Stimulated activated CD4-positive, alpha-beta T cell treated with anti-CD3 and anti-CD28 coated beads, Interleukin-1b, Interleukin-23, amount 100 ng/mL, for 1 hour (primary cell): ENCODE measurements at places on chromosomes 2 and 18.

GRCh38 chr2:60463249-60463648 is 90.2 kb downstream of the BCL11A start:
- DNase-seq, result no peak

- DNase-seq, result no peak
These were observed 696.1 kb downstream of the METTL4 start for GRCh38 chr18:1875219-1875618.

GRCh38 chr2:160208655-160209515 is 8.8 kb upstream of the ITGB6 start:
- DNase-seq, result no peak

DNA sequence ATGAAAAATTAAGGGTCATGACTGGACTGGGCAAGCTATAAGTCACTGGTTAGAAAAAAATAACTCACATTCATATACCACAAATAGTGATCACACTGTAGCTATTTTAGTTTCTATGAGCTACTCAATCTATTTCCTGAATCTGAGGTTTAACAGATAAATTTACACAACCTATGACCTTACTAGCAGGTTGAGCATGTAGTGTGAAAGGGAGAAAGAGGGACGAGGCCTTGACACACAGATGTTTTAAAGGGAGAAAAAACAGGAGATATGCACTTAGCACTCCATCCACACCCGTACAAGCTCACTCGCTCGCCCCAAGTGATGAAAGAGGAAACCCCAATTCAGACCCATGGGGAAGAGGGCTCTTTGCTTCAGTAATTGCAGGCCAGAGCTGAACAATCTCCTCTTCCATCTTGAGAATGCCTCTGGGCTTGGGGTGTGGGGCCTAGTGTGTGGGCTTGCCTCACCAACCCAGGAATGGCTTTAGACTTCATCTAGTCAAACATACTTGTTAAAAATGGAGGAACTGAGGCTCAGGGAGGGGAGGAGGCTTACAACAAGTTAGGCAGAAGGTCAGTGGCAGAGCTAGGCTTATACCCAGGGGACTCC is 10.7 kb downstream of the CYRIA start:
- DNase-seq, result no peak

GRCh38 chr2:108446703-108447102 is 2.3 kb upstream of the GCC2 start:
- no peak for DNase-seq

GRCh38 chr18:59907660-59908059 is 7.9 kb downstream of the PMAIP1 start:
- no peak for DNase-seq

- DNase-seq, result no peak
These were observed 114.6 kb upstream of the CCDC68 start for GRCh38 chr18:55073834-55074233.

- DNase-seq, result no peak
These were observed 98.7 kb downstream of the TWIST2 start for GRCh38 chr2:238946318-238947242.

GRCh38 chr2:57549642-57550102 is 496.9 kb upstream of the VRK2 start:
- DNase-seq, result no peak

DNA sequence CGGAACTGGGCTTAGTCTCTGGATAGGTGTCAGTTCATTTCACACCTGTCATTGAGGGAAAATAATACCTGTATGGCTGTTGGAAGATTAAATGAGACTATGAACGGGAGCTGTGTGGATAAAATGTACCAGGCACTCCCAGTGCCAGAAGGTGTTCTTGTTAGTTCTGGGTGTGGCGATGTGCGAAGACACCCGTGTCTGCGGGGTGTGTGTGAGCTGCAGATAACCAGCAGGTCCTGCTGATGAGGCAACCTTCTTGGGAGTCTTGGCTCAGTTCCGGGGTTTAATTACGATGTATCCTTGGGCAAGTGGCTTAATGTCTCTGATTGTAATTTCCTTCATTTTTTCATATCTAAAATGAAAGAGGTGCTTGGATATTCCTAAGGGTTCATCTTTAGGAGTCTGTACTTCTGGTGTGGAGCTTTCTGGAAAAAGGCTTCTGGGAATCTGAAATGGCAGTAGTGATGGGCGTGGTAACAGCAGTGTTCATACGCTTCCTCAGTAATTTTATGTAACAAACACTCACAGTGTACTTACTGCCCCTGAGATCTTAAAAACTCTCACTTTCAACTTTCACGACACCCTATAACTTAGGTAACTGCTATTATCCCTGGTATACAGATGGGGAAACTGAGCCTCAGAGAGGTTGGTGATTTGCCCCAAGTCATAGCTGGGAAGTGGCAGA is 35.0 kb downstream of the NEDD4L start:
- DNase-seq, result no peak

DNA sequence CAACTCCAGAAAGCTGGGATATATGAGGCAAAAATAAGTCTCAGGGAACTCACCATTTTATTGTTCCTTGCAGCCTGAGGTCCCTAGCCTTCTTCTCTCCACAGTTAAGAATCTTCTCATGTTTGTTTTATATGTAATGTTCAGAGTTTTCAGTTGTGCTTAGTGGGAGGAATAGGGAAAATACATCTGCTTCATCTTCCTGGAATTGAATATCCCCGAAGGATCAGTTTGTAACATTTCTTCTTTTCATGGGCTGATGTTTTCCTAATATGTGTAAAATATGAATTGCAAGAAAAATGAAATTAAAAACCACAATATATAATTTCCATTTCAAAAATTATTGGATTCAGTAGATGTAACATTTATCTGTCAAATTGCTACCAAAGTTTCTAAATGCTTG is 8.0 kb downstream of the GALNT1 start:
- DNase-seq, result no peak

DNA sequence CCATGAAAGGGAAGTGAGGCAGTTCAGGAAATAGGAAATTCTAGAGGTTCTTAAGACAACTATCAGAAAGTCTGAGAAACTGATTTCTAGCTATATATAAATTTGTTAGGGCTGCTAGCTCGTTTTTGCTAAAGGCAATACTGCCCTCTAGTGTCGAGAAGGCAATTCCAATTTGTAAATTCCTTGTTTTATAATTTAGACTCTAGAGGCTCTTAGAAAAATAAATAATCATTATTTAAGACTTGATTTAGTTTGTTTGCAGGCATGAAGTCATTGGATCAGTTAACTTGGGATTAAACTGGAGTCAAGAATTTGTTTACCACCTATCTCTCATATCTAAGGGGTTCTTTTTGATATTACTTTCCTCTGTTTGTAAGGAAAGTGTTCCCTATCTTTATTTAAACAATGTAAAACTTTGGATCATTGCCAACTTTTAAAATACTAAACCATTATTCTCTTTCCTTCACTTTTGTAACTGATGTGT is 66.2 kb downstream of the ACVR2A start:
- DNase-seq, result no peak

GRCh38 chr2:46554397-46554796 is 75.0 kb downstream of the TMEM247 start:
- no peak for DNase-seq

- DNase-seq, result no peak
These were observed 34.8 kb downstream of the METTL4 start for GRCh38 chr18:2536493-2536892.

- no peak for DNase-seq
These were observed 40.3 kb upstream of the YPEL5 start for GRCh38 chr2:30106543-30106942.

- no peak for DNase-seq
These were observed 31.3 kb downstream of the ABI2 start for GRCh38 chr2:203359450-203359849.

DNA sequence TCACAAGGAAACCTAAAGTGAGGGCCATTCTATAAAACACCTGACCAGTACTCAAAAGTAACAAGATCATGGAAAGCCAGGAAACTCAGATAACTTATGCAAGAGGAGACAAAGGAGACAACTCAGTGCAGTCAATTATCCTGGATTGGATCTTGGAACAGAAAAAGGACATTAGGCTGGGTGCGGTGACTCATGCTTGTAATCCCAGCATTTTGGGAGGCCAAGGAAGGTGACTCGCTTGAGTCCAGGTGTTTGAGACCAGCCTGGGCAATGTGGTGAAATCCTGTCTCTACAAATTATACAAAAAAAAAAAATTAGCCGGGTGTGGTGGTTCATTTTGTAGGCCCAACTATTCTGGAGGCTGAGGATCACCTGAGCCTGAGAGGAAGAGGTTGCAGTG is 424.5 kb upstream of the SPRED2 start:
- no peak for DNase-seq

DNA sequence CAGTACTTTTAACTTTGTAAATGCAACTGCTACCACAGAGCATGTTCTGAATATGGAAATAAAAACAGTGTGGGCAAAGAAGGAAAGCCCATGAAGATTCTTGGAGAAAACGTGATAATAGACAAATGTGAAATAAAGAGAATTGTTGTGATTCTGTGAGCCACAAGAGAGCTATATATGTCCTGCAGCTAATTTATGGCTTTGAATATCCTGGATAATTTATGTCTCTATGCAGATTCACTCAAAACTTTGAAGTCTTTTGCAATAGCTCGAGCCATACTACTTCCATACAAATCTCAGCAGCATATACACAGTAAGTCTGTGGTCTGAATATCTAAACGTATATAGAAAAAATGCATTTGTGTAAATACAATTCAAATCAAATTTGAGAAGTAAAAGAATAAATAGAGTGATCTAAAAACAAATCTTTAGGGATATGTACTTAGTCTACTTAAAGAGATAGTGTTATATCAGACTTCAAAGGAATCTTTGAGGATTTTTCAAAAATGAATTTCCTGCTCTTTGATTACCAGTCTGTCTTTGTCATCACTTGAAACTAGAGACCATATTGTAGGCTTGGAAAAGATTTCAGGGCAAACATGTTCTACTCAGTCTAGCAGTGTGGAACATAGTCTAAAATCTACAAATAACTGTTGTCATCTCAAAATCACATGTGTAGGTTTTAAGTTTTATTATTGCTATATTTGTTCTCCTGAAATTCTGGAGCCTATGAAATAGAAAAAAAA is 107.1 kb downstream of the CSRNP3 start:
- no peak for DNase-seq

GRCh38 chr2:98959810-98960507 is 23.9 kb upstream of the CRACDL start:
- DNase-seq, result no peak

GRCh38 chr2:149410701-149411484 is 80.5 kb downstream of the LYPD6 start:
- no peak for DNase-seq

DNA sequence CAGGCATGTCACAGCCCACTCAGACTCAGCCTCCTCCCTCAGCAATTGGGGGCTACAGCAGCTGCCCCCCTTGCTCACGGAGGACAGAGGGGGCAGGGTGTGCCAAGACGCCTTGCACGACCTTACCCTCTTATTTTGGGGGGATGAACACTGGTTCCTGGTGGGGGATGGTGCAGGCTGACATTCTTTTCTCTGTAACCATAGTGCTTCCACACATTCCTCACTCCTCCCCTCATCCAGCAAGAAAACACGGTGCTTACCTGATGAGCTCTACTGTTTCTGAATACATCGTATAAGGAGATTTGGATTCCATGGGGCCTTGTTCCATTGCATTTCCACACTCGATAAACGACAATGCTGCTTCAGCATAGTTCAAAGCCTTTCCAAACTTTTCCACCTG is 75.4 kb upstream of the REV1 start:
- DNase-seq, result no peak

DNA sequence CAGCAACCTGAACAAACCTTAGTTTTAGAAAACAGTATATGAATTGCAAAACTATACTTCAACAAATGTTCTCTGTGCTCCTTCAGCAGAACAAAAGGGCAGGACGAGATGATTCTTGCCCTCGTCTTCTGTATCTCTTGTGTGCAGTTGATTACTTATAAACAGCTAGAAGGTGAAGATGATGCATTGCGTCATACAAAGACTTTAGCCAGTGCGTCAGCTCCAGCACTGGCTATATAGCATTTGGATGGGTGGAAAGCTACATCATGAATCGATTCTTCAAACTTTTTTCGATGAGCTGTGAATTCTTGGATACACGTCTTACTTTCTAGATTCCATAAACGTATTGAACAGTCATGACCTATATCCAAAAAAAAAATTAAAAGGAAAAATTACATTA is 117.1 kb downstream of the STRN start:
- no peak for DNase-seq

- DNase-seq, result no peak
These were observed 2.4 kb downstream of the ZNF236 start for GRCh38 chr18:76824754-76825153.

GRCh38 chr2:45759310-45759851 is 107.9 kb downstream of the PRKCE start:
- no peak for DNase-seq
